ENCODE measurements at places on chromosomes 4 and X.
A peak's percentile ranks its signal among the peaks of the same experiment; 100 is the strongest.

GRCh38 chr4:12644261-12644660 is 839.9 kb downstream of the RAB28 start:
- no peak for DNase-seq

DNA sequence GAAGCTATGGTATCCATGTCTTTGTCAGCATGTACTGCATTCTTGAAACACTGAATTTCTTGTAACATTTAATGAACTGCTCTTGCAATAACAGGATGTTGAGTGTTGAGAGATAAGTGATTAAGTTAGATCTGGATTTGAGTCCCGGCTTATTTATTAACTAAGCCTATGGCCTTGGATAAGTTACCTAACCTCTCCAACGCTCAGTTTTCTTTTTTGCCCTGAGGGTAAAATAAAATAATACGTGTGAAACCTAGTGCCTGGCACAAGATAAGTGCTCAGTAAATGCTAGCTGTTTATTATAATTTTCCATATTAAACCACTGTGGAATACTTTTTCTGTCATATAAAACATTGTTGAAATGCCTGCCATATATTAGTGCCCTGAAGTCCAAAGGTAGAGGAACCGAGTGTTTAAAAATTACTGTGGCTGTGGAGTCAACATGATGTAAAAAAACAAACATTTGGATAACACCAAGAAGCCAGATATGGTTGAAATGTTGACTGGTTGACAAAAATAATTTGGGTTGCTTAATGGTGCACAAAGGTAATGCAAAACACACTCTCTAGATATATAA is 58.6 kb upstream of the ALB start:
- no peak for DNase-seq

DNA sequence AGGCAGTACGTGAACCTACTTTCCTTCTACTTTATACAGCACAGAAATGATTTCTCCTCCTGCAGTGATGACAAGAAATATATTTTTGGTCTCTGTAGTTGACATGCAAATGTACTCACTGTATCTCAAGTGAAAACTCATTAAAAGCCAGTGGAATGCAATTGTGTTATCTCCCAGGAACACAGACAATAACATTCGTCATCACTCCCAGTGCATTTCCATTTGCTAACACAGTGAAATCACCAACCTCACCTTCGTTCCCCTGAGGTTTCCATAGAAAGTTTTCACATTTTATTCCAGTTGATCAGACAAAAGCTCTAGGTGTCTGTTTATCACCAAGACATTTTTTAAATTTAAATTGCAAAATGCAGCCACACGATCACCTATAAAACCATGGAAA is 2.5 kb upstream of the SPANXD start:
- DNase-seq, result no peak

DNA sequence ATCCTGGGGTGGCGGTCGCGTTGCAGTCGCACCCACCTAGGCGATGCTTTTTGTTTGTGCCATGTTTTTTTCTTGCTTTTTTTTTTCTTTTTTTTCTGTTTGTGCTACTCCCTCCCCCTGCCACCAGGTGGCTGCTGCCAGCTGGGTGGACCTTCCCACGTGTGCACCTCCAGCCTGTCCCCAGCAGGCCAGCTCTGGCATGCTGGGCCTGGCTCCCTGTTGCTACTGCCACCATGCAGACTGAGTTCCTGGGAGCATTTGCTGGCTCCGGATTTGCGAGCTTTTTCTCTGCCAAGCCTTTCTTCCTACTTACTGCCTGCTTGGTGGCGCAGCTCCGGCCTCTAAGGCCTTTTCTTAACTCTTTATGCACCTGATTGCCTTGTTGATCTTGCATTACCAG is 161.2 kb upstream of the WDFY3 start:
- peak; percentile 16 for DNase-seq

DNA sequence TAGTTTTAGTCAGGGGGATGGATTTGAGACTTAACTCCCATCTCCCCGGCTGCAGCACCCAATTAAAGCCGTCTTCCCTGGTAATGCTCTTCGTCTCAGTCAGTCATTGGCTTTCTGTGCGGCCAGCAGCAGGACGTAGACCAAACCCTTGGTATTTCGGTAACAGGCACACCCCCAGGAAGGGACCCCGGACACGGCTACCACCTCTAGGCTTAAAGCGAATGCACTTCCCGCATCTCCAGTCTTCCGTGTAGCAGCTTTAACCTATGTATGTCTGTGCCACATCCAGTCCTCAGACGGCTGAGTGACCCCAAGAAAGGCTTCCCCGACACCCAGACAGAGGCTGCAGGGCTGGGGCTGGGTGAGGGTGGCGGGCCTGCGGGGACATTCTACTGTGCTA is 1.5 kb upstream of the CTAG2 start:
- no peak for DNase-seq

GRCh38 chrX:136671006-136671610 is 23.1 kb downstream of the CD40LG start:
- no peak for DNase-seq

DNA sequence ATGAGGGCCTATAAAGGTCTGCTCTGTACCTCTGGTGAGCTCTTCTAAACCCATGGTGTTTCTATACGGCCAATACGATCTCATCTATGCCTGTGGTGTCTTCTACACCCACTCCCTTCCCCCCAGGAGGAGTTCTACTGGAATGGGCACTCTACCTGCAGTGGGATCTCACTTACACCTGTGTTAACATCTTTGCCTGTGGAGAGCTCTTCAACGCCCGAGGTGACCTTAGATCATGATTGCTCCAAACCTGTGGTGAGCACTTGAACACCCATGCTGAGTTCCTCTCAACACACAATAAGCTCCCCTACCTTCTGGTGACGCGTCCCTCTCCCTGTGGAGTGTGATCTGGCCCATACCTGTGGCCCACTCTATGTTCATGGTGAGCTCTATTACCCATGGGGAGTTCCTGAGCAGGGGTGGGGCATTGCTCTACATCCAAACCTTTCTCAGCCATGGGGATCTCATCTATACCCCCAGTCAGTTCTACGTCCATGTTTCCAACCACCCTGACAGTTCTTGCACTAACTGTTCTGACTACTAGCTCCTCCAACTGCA is 48.6 kb downstream of the BCOR start:
- no peak for DNase-seq

GRCh38 chr4:139973015-139973414 is 181.0 kb downstream of the MAML3 start:
- DNase-seq, result peak; percentile 32

Measured in AG10803 (cell line).